ENCODE measurements at places on chromosomes 3 and 15. TPM values are rescaled to one million over a fixed set of nuclear protein-coding genes. Genes with fewer than 3 reads are reported as not detected.

CBLB gene
- total RNA-seq = 11.6 TPM

CYP11A1 gene
- total RNA-seq = not detected

FBN1 gene
- total RNA-seq = 8.5 TPM

EPB42 gene
- total RNA-seq = not detected

RAD54L2 gene
- 5.5 TPM for total RNA-seq
